Activated CD4-positive, alpha-beta memory T cell treated with anti-CD3 and anti-CD28 coated beads for 36 hours (primary cell): ENCODE measurements at places on chromosomes 5 and 9.
A peak's percentile ranks its signal among the peaks of the same experiment; 100 is the strongest.

GRCh38 chr9:130543368-130543767 is 36.0 kb upstream of the FUBP3 start:
- no peak for DNase-seq
- H3K4me3 ChIP-seq, result no peak overlapping the region
- H3K36me3 ChIP-seq, result no peaks in the 10 kb centered on the region
- H3K27me3 ChIP-seq, result peaks cover 33% of the 10 kb centered on the region

- no peak for DNase-seq
- H3K4me1 ChIP-seq, result no peaks in the 10 kb centered on the region
- no peak overlapping the region for H3K27ac ChIP-seq
- H3K27me3 ChIP-seq, result peaks cover 4% of the 10 kb centered on the region
- H3K4me3 ChIP-seq, result no peak overlapping the region
Observed at GRCh38 chr9:126532489-126532888, 81.2 kb upstream of the LMX1B start.

DNA sequence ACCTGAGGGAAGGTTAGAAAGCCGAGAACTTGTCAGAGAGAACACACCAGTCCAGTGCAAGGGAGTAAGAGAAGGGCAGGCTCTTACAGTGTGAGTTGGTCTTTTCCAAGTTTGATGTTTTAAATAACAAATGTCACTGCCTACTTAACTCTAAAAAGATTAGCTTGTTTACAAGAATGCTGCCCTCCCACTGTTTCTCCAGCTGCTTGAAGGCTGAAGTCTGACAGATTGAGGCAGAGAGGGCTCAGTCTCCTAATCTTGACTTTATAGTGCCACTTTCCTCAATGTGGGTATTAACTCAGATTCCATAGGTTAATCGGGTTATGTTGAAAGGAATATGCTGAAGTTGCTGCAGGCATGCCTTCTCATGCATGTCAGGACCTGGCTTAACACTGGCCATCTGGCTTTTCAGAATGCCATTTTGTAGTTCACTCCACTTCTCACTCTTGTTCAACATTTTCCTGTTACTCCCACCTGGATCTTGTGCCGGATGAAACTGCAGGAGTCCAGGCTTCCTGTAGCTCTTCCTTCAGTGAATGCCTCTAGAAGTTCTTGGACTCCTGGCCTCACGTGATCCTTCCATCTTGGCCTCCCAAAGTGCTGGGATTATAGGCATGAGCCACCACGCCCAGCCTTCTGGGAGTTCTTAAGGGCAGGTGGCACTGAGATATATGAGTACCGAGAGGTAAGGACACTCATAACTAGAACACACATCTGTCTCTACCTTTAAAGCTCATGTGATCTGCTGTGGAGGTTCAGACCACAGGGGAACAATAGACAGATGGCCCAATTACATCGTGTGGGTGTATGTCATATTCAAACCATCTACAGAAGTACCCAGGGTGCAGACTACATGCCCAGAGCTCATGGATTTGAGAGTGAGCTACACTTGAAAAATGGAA is 249.7 kb downstream of the ARHGAP26 start:
- H3K27me3 ChIP-seq, result no peaks in the 10 kb centered on the region
- DNase-seq, result peak; percentile 51
- peaks cover 40% of the 10 kb centered on the region for H3K4me1 ChIP-seq
- H3K4me3 ChIP-seq, result no peak overlapping the region
- H3K36me3 ChIP-seq, result peaks cover 11% of the 10 kb centered on the region

GRCh38 chr9:99213197-99213596 is 8.5 kb downstream of the ALG2 start:
- H3K27me3 ChIP-seq, result peaks cover 2% of the 10 kb centered on the region
- DNase-seq, result no peak
- H3K27ac ChIP-seq, result no peak overlapping the region
- peaks cover 29% of the 10 kb centered on the region for H3K36me3 ChIP-seq

GRCh38 chr5:35924122-35924949 is 14.1 kb downstream of the CAPSL start:
- H3K4me1 ChIP-seq, result peaks cover 56% of the 10 kb centered on the region
- peaks cover 6% of the 10 kb centered on the region for H3K27me3 ChIP-seq
- peak; percentile 41 for DNase-seq
- peak overlapping the region; percentile 79 for H3K27ac ChIP-seq
- H3K4me3 ChIP-seq, result peak overlapping the region; percentile 67
